A549 treated with CORT108297 at 1 μM for 4 hours (cell line): ENCODE measurements at places on chromosomes 2 and 18. TPM values are rescaled to one million over a fixed set of nuclear protein-coding genes. Genes with fewer than 3 reads are reported as not detected.

Gene NIFK
- 59.3 to 77.9 TPM (median 63.7 TPM) in 5 replicates for total RNA-seq

Gene GAREM2
- total RNA-seq: 5.0 to 10.6 TPM (median 7.4 TPM) in 5 replicates

Gene CPO
- total RNA-seq: 0.09 to 0.15 TPM (median 0.12 TPM) in 3 of 5 replicates, not detected in the others

Gene CD8A
- total RNA-seq: 0.28 to 0.42 TPM (median 0.32 TPM) in 5 replicates

Gene WNT6
- total RNA-seq: 0.05 to 0.28 TPM (median 0.17 TPM) in 4 of 5 replicates, not detected in the other

Gene IL37
- not detected in 5 replicates for total RNA-seq

Gene RABL2A
- total RNA-seq: 7.8 to 10.0 TPM (median 9.8 TPM) in 5 replicates

Gene SH3RF3
- total RNA-seq: 0.40 to 0.50 TPM (median 0.40 TPM) in 5 replicates

Gene TPO
- 0.09 to 0.22 TPM (median 0.16 TPM) in 5 replicates for total RNA-seq

Gene GCG
- total RNA-seq: not detected in 5 replicates
